Colonic mucosa (tissue), 4 donors: ENCODE measurements at places on chromosomes 7 and 10. TPM values are rescaled to one million over a fixed set of nuclear protein-coding genes. Genes with fewer than 3 reads are reported as not detected.

CYP3A7 gene
- not detected for total RNA-seq

INSIG1 gene
- total RNA-seq, result 72.1 TPM

CPA4 gene
- not detected for total RNA-seq

FAM237B gene
- total RNA-seq, result not detected

GRCh38 chr10:79116368-79116767 is 47.6 kb downstream of the ZMIZ1 start:
- no peak overlapping the region for H3K27ac ChIP-seq
- H3K4me1 ChIP-seq, result no peaks in the 10 kb centered on the region
- H3K4me3 ChIP-seq, result no peak overlapping the region

GRCh38 chr10:110241407-110241806 is 34.0 kb downstream of the MXI1 start:
- H3K4me3 ChIP-seq, result no peak overlapping the region
- H3K27me3 ChIP-seq, result no peaks in the 10 kb centered on the region
- H3K4me1 ChIP-seq, result no peaks in the 10 kb centered on the region
- no peak for DNase-seq

DNA sequence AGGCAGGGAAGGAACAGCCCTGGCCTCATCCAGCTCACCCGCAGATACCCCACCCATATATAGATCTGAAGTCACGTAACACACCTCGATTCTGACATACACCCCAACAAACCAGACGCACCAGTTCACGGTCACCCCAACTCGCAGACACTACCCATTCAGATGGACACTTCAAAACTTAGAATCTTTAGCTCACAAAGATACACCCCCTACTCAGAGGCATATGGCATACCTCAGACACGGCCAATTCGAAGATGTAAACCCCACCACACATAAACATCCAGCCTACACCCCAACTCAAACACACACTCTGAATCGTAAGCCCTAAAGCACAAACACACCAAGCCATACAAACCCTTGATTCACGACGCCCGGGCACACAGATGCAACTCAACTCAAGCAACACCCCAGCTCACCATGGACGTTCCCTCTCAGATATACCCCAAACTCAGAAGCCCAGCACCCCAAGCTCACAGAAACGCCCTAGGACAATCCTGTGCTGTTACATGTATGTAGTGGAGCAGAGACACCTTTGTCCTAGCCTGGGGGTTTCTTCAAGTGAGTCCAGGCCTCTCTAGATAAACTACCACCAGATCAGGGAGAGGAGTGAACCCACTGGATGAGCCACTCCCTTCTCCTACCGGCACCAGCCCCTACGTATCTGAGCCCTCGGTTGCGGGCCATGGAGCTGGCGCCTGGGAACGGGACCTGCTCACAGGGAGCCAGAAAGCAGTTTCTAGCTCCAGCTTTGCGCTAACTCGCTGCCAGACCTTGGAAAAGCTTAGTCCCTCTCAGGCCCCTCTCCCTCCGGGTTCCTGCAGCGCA is 8.8 kb downstream of the PSD start:
- H3K27ac ChIP-seq, result peak overlapping the region; percentile 2
- peaks cover 23% of the 10 kb centered on the region for H3K27me3 ChIP-seq
- H3K4me1 ChIP-seq, result no peaks in the 10 kb centered on the region

DNA sequence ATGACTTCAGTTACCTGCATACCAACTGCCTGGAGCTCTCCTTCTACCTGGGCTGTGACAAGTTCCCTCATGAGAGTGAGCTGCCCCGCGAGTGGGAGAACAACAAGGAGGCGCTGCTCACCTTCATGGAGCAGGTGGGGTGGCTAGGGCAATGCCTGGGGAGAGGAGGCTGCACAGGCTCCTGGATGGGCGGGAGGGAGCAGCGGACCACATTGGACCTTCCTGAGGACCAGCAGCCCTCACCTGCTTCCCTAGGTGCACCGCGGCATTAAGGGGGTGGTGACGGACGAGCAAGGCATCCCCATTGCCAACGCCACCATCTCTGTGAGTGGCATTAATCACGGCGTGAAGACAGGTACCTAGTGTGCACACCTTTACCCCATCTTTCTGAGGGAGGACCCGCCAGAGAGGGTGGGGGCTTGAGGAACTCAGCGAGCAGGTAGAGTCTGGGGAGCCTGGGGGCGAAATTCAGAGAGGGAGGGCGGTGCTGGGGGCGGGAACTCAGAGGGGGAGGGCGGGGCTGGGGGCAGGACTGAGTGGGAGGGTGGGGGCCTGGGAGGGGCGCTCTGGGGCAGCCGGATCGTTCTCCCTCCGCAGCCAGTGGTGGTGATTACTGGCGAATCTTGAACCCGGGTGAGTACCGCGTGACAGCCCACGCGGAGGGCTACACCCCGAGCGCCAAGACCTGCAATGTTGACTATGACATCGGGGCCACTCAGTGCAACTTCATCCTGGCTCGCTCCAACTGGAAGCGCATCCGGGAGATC is 9.0 kb downstream of the AEBP1 start:
- H3K4me3 ChIP-seq, result no peak overlapping the region
- no peaks in the 10 kb centered on the region for H3K36me3 ChIP-seq
- no peak overlapping the region for H3K27ac ChIP-seq
- no peaks in the 10 kb centered on the region for H3K4me1 ChIP-seq
- H3K27me3 ChIP-seq, result no peaks in the 10 kb centered on the region

- H3K27ac ChIP-seq, result no peak overlapping the region
- H3K36me3 ChIP-seq, result no peaks in the 10 kb centered on the region
- no peaks in the 10 kb centered on the region for H3K4me1 ChIP-seq
- no peak for DNase-seq
- H3K27me3 ChIP-seq, result no peaks in the 10 kb centered on the region
Measured at GRCh38 chr7:71851776-71852498, 560.2 kb downstream of the CALN1 start.

DNA sequence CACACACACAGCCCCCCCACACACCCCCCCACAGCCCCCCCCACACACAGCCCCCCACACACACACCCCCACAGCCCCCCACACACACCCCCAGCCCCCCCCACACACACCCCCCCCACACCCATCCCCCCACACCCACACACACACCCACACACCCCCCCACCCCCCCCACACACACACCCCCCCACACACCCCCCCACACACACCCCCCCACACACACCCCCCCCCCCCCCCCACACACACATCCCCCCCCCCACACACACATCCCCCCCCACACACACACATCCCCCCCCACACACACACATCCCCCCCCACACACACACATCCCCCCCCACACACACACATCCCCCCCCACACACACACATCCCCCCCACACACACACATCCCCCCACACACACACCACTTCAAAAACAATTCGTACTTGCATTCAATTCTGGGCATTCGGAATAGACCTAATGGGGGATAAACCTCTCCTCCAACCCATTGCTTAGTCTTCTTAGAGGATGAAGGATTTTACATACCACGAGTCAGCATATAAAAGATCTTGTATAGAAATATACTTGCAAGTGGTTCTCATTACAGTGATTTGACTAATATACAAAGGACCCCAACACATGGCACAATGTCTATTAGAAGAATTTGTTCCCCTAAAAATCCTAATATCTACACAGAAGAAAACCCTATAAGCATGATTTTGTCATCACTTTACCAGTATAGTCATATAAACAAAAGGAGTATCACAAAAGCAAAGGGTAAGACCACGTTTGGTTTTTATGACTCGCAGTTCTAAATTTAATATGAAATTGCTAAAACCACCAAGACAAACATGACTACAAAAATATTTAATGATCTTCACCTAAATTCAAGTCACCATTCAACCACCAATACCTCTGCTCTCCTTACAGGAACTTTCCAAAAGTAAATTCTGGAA is 80.9 kb downstream of the DIP2C start:
- no peak overlapping the region for H3K4me3 ChIP-seq
- no peaks in the 10 kb centered on the region for H3K36me3 ChIP-seq
- no peak for DNase-seq
- no peaks in the 10 kb centered on the region for H3K27me3 ChIP-seq
- H3K27ac ChIP-seq, result no peak overlapping the region
- H3K4me1 ChIP-seq, result no peaks in the 10 kb centered on the region
